ENCODE measurements at places on chromosomes 11 and 22.

GRCh38 chr11:90134478-90135003 lies at the start of gene NAALAD2:
TSS of gene NAALAD2 (plus strand) at chr11:90134663. CDS start at chr11:90134759, 96 bp downstream.
- no peak for DNase-seq

DNA sequence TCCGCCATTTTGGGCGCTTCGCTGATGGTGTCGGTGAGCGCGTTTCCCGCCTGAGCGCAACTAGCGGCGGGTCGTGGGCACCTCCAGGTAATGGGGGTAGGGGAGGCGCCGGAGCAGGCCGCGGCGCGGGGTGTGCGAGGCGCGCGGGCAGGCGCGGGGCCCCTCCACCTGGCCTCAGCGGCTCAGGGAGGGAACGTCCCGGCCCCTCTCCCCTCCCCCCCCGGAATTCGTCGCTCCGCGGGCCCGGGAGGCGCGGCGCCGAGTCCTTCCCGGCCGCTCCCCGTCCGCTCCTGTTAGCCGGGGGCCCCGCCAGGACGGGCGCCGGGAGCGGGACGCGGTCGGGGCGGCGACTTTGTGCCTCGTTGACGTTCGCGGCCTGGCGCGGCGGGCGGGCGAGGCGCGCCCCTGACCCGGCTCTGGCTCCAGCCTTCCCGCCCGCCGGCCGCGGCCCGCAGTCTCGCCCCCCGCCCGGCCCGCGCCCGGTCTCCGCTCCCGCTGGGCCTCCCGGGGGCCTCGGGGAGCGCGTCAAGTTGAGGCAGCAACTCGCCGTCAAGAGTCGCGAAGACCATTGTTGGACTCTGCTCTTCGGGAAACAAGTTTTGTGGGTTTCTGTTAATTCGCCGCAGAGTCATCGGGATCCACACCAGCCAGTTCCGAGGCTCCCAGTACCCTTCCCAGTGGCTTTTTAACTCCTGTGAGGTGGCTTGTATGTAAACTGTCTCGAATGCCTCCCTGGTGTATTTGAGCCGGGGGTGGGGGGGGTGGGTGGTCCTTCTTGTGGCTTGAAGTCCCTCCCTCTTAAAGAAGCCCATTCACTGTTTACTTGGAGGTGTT lies at the start of gene PPP6R3:
Gene PPP6R3, plus strand, starts transcription at position 12 of the 834 bp plus-strand sequence. CDS start 76,913 bp downstream, outside the sequence.
- DNase-seq, result no peak

DNA sequence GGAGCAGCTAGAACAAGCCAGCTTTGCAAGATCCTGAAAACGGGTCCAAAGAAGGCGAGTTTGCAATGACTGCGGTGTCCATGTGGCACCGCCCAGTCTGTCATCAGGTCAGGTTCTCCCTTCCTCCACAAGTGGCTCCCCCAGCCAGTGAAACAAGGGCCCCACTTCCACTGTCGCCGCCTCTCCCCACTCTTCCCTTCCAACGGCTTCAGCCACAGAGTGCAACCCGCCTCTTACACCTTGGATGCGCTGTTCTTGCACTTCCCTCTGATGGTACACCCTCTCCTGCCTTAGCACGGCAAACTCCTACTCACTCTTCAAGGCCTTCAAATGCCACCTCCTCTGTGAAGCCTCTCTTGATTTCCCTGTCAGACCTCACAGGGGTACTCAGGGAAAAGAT lies 10.8 kb upstream of the TCF20 start:
- no peak for DNase-seq

GRCh38 chr11:68146704-68147474 lies 25.7 kb upstream of the CHKA start:
- no peak for DNase-seq

GRCh38 chr22:45587638-45588505 lies 83.8 kb upstream of the ATXN10 start:
- DNase-seq, result no peak

GRCh38 chr22:17536269-17536668 lies 27.0 kb upstream of the SLC25A18 start:
- no peak for DNase-seq

DNA sequence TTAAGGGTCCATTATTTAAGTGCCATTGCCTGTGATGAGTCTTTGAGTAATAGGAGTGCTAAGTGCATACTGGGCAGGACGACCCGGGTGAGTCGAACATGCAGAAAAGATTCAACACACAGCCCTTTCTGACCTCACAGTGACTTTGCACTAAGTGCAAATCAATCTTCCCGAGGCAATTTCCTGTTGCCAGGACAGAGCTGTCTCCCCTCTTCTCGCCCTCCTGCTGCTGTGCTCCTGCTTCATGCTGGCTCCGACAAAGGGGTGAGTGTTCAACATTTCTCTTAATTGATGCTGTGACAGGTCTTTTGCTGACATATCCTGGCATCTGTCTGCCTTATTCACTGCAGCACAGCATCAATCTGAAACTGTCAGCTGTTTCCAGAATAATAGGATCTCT lies 42.0 kb downstream of the MCHR1 start:
- no peak for DNase-seq

GRCh38 chr22:33415401-33415800 lies 357.2 kb upstream of the SYN3 start:
- no peak for DNase-seq

GRCh38 chr22:32617903-32618302 lies 143.3 kb downstream of the FBXO7 start:
- DNase-seq, result no peak

DNA sequence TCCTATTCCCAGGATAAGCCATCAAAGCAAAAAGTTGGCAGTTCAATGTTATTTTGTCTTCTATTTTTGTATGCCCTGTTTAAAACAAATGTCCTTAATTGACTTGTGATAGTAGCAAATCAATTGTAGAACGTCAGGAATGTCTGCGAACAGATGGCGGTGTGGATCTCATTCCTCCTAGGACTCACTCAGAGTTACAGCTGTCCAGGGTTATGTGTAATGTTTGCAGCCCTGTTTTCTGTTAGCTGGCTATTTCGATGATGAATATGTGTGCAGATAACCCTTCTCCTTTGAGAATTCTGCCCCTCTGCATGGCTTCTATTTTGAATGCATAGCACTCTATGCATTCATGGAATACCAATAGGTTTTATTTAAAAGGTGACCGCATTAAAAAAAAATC lies 1248.0 kb upstream of the CNTN5 start:
- DNase-seq, result no peak

GRCh38 chr22:39664485-39665200 lies 94.1 kb downstream of the CACNA1I start:
- DNase-seq, result peak; percentile 12

DNA sequence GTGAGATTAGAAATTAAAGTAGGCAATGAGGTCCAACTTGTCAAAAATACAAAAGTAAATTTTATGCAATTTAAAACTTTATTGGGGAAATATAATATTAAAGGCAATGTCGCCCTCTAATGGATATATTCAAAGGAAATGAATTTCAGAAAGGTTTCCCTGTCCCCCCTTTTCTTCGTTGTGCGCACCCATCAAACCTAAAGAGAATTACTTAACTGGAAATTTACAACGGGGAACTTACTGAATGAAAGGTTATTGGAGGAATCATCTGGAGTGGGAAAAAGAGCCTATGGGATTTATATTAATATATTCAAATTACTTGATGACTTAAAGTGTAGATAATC lies 1.7 kb upstream of the ABTB2 start:
- peak; percentile 4 for DNase-seq

GRCh38 chr11:27008811-27009535 lies 15.1 kb downstream of the FIBIN start:
- no peak for DNase-seq

DNA sequence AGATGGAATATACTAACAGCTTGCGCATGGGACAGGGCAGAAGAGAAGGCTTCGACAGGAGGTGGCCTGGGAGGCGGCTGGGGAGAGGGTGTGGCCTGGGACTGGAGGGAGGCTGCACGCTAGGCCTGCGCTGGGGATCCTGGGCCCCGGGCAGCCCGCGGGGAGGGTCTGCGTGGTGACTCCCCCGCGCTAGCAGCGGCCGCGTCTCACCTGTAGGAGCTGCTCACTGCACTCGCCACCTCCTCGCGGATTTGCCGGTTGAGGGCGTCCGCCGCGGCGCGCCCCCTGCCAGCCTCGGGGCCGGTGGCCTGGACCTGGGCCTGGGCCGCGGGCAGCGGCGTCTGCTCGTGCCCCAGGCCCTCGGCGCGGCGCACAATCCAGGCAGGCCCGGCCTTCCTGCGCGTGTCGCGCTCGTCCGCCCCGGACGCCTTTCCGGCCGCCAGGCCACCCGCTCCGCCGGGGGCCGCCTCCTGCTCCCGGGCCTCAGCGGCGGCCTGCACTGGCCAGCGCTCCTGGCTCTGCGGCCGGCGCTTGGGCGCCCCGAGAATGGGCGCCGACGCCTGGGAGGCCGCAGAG lies 1.5 kb downstream of the MAP6 start:
- no peak for DNase-seq

- no peak for DNase-seq
Measured at GRCh38 chr22:32542677-32543357, 68.2 kb downstream of the FBXO7 start.

DNA sequence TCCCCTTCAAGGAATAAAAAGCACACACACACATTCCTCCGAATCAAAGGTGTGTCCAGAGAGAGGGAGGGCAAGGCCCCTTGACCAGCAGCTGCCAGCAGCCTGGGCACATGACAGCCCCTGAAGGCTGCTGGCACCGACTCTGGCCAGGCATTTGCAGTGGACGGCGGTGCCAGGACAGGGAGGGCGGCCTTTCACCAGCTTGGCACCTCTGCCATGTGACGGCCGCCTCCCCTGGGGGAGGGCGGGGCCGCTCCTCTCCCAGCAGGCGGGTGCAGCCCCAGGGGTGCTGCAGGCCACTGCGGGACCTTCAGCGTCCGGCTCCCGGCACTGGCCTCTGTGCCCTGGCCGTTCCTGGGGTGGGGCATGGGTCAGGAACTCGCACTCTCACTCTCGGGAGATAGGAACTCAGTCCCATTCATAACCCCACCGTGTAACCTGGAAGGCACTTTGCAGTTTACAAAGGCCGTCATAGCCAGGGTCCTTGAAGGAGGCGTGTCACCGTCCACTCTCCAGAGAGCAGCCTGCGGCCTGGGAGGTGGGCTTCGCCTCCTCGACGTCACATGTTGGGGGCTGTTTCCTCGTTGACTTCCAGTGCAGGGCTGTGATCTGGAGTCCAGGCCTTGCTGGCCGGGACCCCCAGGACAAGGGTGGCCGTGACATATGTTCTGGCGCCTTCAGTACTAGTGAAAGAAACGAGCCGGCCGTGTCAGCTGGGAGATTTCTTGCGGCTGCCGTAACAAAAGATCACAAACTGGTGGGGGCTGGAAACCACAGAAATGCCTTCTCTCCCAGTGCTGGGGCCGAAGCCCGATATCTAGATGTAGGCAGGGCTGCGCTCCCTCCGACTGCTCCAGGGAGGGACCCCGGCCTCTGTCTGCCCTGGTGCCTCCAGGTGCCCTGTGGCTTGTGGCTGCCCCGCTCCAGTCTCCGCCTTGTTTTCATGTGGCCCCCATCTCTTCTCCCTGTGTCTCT lies 39.9 kb upstream of the SMIM38 start:
- no peak for DNase-seq

DNA sequence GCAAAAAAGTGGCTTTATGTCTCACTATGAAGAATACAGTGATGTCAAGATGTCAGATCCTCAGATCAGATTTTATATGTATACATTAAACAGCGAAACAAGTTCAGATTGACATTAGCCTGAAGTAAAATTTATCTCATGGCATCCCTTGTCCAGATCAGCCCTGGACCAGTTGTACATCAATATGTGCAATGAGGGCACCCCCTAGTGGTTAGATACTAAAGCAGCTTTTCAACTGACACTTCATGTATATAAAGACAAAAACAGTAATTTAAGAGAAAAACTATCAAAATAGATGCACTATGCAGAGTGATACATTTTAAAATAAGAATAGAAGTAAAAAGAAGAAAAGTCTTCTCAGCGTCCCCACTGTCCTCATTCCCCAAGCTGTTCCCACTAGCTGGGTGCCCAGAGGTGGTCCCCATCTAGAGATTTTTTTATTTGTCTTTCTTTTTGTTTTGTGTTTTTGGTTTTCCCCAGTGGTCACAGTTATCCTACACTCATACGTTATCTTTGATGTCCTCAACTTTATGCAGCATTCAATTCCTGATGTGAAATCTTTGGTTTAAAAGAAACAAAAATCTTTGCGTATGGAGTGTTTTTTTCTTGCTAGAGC lies 2193.4 kb upstream of the RAG2 start:
- no peak for DNase-seq

- DNase-seq, result no peak
Measured at GRCh38 chr11:101511065-101511464, 72.7 kb downstream of the TRPC6 start.

Data from stimulated activated CD8-positive, alpha-beta memory T cell treated with anti-CD3 and anti-CD28 coated beads, Interleukin-7, amount 100 ng/mL, for 4 hours (primary cell).